ENCODE measurements at places on chromosomes 5 and 9. TPM values are rescaled to one million over a fixed set of nuclear protein-coding genes. Genes with fewer than 3 reads are reported as not detected.

Gene C5orf52
- not detected for polyA plus RNA-seq

Gene NOXA1
- polyA plus RNA-seq: 12.8 TPM

- no peak for DNase-seq
Observed at GRCh38 chr9:84667571-84668195, 1.8 kb upstream of the NTRK2 start.

- DNase-seq: no peak
Observed at GRCh38 chr9:6133346-6134063, 82.1 kb upstream of the IL33 start.

DNA sequence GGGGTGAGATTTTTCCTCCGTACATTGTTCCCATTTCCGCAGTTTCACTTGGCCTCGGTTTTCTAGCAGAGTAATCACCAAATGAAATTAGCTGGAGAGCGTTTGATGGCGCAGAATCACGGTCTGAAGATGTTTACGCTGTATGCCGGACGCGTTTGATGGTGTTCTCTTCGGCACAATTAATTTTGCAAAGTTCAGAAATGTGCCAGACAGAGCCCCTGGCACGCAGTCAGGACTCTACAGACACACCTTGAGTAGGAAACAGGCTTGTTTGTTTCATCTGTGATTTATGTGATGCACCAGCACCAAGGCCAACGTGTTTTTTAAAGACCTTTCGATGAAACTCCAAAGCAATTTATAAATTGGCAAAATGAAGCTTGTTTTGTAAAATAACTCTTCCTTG is 863 bp upstream of the LIFR start:
- no peak for DNase-seq

All from CD14-positive monocyte (primary cell).